ENCODE measurements at places on chromosomes 7 and 10.
A peak's percentile ranks its signal among the peaks of the same experiment; 100 is the strongest.

DNA sequence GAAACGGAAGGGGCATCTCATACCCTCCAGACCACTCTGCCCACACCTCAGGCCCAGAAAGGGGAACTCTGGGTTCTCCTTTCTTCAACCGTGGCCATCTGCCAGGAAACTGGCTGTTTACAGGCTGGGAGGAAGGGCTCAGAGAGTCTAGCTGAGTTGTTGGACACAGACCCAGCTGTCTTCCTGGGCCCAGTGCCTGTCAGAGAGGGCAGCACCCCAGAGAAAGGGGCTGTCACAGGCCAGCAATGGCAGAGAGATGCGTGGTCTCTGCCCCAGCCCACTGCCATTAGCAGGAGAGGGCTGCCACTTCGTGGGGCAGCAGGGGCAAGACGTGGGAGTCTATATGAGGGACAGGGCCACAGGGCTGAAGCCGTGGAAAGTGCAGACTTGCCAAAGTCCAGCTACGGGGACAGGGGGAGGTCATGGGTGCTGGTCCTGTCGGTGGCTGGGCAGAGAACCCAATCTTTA, 11.0 kb downstream of the GRID1 start:
- DNase-seq, result no peak

- peak; percentile 24 for DNase-seq
These were observed 273.1 kb downstream of the SEMA3D start for GRCh38 chr7:84913731-84914130.

DNA sequence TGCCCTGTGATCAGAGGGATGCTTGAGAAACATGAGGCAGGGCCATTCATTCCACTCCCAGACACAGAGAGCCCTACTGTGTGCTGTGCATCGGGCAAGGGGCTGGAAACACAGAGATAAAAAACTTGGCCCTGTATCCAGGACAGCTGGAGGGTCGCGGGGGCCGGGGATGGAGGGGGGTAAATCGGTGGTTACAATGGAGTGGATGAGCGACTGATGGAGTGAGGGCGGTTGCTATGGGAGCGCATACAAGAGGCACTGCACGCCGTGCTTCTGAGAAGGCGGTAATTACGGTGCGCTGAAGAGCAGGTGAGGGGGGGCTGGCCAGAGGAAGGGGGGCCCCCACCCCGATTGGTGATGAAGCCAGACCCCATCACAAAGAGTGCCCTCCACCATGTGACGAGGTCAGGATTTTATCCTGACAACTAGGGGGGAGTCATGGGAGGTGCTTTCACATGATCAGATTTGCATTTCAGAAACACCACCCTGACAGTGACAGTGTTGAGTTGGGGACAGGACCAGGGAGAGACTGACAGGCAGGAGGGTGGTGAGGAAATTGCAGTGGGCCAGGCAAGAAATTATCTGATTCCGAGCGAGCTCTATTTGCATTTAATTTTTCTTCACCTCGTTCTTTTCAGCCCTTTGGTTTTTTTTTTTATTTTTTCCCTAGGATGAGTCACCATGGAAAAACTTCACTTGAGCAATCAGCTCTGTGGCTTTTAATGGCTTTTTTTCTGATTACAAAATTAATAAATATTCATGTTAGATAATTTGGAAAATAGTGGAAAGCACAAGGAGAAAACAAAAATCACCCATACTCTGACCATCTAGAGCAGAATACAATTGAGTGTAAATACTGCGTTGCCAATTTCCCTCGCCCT, 7.8 kb downstream of the CPA5 start:
- DNase-seq, result peak; percentile 77

GRCh38 chr7:69359003-69359700, 239.1 kb upstream of the AUTS2 start:
- peak; percentile 45 for DNase-seq

DNA sequence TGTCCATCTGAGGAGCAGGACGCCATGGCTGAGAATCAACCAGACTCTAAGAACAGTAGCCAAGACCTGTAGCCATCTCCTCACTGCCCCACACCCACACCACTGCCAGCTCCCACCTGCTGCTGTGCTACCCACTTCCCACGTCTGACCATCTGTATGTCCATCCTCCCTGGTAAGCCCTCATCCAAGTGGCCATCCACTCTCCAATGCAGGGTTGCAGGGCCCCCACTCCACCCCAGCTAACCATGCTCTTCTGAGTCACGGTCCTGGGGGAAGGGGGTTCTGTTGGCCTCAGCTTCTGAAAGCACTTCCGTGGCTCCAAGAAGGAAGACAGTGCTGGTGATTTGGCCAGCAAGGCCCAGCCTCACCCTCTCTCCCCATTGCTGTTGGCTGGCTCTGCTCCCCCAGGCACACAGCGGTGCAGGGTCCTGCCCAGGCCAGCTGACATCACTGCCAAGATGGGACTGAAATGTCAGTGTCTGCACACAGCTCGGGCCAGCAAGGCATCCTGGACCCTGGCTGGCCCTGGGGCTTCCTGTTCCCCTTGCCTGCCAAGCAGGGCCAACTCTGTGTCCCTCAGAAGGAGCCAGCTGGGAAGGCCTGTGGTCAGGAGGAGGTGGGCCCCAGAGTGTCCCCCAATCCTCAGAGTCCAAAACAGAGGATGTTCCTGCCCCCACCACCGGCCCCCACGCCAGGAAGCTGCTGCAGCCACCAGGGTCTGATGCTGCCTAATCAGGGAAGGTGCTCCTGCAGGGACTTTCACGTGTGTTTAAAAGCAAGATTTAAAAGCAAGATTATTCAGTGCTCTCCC, 17.5 kb downstream of the RASGEF1A start:
- DNase-seq, result no peak

GRCh38 chr7:10930551-10930950, 43.1 kb upstream of the PHF14 start:
- DNase-seq, result no peak
